Suppressor macrophage treated with lipopolysaccharide for 4 hours (primary cell): ENCODE measurements at places on chromosomes 5 and 9.
A peak's percentile ranks its signal among the peaks of the same experiment; 100 is the strongest.

- no peak for DNase-seq
These were observed 559.0 kb upstream of the DAP start for GRCh38 chr5:11319836-11320580.

DNA sequence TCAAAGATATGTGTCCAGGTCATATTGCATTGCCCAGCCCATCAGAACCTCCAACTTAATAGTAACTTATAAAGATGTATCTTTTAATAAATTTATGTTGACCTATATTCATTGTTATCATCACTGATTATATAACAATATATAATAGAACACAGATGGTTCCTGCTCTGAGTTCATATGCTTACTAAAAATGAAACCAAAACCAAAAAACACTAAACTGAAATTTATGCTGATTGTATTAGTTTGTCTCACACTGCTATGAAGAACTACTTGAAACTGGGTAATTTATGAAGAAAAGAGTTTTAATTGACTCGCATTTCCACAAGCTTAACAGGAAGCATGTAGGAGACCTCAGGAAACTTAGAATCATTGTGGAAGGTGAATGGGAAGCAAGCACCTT, 462.5 kb upstream of the TYRP1 start:
- DNase-seq, result peak; percentile 3

- DNase-seq, result no peak
These were observed 83.7 kb downstream of the BOD1 start for GRCh38 chr5:173532689-173533250.

DNA sequence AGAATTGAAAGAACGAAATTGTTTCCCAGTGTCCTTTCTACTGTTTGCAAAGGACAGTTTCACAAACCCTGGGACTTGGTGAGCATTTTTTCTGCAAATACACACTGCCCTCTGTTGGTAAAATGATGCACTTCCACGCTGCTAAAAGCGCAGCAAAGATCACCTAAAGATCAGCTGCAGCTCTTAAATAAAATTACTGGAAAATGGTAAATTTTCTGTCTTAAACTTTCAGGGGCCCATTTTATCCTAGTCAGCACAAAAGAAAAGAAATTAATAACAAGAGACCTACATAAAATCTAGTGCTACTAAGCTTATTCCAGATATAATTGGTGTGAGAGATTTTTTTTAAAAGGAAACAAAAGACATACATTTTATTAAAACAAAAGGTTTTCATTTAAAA, 566.0 kb downstream of the CAAP1 start:
- peak; percentile 43 for DNase-seq

GRCh38 chr9:76784881-76785280, 20.6 kb downstream of the PCA3 start:
- DNase-seq, result no peak

DNA sequence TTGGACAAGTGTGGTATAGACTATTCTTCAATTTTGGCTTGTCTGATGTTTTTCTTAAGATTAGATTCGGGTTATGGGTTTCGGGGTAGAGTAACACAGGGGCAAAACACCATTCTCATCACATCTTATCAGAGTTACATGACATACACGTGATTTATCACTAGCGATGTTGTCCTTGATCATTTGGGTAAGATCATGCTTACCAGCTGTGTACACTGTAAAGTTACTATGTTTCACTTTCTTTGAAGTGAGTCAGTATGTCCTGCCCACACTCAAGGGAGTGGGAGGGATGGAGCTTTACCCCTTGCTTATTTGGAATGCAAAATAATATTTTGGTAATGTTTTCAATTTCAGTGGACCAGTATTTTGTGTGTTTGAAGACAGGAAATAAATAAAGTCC, 101.8 kb upstream of the TAF11L2 start:
- peak; percentile 47 for DNase-seq

DNA sequence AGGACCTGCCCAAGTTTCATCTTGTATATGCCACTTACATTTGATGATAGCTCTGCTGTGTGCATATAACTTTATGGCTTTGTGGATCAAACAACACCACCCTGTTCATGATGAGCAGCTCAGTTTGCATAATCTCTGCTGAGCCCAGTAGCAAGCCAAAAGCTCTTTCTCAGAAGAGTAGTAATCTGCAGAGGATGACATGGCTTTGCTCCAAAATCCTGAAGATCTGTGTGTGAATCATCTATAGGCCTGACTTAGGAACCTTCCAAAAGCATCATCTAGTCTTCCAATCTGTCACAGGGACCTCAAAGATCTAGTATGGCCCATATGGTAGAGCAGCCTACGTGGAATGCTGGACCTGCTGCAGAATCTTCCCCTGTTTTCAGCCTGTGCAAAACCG, 394.6 kb downstream of the PSAT1 start:
- DNase-seq, result no peak

DNA sequence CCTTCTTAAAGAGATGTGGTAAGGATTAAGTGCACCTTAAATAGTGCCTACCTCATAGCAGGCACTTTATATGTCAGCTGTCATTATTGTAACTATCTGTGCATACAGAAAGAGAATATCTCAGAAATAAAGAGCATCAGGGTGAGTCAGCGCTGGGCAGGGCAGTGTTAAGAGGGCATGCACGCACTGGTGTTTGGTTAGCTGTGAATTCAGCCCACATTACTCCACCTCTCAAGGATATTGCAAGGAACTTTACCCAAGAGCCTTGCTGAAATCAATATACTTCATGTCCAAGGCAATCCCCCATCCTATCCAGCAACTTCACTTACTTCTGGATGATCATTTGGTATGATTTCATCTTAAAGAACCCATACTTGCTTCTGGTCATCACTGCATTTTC, 300.9 kb downstream of the NTRK2 start:
- no peak for DNase-seq

GRCh38 chr5:160390787-160391696, 8.8 kb downstream of the FAM200C start:
- peak; percentile 48 for DNase-seq

- no peak for DNase-seq
These were observed 521.3 kb upstream of the ZNF608 start for GRCh38 chr5:125267636-125268248.

DNA sequence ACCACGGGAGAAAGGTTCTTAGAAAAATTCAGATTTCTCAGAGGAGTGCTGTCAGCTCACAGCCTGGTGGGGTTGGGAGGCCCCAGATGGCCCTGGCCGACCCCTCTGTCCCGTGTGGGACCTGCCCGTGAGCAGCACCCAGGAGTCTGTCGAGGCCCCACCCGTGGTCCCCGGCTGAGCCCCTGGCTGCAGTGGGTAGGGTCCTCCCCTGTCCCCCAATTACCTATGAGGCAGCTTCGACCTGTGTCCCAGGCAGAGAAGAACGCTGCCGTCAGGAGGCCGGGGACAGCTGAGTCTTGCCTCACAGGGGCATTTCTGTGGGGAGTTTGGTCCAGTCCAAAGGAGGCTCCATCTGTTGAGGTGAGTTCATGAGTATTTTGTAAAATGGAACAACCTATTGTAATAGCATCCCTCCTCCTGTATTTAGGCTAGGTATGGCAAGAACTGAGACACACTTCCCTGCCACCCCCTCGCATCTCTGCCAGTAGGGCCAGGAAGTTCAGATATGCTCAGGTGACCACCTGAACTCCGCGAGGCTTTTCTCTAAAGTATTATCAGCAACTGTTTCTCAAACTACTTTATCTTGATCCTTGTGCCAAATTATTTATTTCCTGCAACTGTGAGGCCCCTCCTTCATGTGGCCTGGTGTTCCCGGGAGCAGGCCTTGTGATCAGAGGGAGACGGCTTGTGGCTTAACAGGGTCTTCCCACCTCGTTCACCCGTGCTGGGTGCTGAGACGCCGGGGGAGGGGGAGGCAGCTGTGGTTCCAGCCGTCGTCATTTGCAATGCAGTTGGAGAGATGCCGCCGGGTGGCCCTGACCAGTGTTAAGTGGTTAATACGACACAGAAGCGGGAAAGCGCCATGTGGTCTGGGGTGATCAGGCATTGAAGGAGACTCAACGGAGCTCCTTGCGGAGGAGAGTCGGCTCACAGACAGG, 1.7 kb downstream of the AHRR start:
- no peak for DNase-seq

- DNase-seq, result no peak
These were observed 135.4 kb downstream of the ALDH1A1 start for GRCh38 chr9:72817413-72817812.

DNA sequence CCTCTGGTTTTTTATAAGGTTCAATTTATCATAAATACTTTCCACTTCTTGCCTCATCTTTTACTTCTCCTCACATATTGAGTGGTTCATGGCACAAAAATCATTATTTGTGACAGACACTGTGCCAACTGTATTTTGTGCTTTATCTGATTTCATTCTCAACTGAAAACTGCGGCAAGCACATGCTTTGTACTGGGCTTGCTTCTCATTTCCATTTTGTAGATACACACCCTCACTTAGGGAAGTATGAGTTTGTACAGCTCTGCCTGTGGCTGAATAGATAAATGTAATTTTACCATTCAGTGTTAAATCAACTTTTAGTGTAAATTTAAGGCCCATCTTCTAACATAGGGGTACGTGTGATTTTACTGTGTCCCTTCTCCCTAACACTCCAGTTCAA, 83.6 kb downstream of the ANXA2R start:
- no peak for DNase-seq

DNA sequence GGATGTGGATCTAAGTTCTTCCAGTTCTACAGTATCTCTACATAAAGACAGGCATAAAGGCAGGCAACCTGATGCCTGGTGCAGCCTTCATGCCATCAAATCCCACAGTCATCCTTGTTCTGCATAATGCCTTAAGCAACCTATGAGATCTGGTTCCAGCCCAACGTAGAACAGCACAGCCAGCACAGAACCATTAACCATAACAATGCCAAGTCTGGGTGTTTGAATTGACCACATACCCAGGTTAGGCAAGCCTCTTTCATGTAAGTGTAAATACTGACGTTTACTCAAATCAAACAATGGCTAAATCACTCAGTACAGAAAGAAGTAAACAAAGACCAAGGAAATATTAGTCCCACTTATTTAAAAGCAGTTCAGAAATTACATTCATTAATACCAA, 195.0 kb downstream of the ADAMTSL1 start:
- DNase-seq, result no peak

- DNase-seq, result no peak
These were observed 34.7 kb downstream of the C9orf152 start for GRCh38 chr9:110173322-110173642.

DNA sequence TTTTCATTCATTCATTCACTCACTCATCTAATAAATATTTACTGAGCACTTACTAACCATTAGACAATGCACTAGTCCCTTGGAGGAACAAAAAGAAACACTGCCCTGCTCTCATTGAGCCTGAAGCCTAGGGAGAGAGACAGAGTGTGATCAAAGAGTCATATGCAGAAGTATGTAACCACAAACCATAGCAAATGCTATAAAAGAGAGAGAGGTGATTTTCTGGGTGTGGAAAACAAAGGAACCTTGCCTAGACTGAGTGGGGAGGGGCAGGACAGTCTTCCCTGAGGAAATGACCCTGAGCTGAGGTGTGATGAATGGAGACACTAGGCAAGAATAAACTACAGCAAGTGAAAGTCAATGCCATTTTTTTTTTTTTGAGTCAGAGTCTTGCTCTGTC, 10.8 kb upstream of the ADRA1B start:
- DNase-seq, result no peak

- DNase-seq, result peak; percentile 39
These were observed 186.8 kb upstream of the KLF9 start for GRCh38 chr9:70601000-70601951.
